Thoracic aorta (tissue), 2 donors: ENCODE measurements at places on chromosomes 1 and 21. TPM values are rescaled to one million over a fixed set of nuclear protein-coding genes. Genes with fewer than 3 reads are reported as not detected.

GRCh38 chr1:76136894-76137293 is 62.3 kb downstream of the ST6GALNAC3 start:
- no peaks in the 10 kb centered on the region for H3K36me3 ChIP-seq
- H3K27ac ChIP-seq, result no peak overlapping the region
- no peaks in the 10 kb centered on the region for H3K27me3 ChIP-seq
- H3K4me1 ChIP-seq, result no peaks in the 10 kb centered on the region
- H3K4me3 ChIP-seq, result no peak overlapping the region
- no peak for DNase-seq

DNA sequence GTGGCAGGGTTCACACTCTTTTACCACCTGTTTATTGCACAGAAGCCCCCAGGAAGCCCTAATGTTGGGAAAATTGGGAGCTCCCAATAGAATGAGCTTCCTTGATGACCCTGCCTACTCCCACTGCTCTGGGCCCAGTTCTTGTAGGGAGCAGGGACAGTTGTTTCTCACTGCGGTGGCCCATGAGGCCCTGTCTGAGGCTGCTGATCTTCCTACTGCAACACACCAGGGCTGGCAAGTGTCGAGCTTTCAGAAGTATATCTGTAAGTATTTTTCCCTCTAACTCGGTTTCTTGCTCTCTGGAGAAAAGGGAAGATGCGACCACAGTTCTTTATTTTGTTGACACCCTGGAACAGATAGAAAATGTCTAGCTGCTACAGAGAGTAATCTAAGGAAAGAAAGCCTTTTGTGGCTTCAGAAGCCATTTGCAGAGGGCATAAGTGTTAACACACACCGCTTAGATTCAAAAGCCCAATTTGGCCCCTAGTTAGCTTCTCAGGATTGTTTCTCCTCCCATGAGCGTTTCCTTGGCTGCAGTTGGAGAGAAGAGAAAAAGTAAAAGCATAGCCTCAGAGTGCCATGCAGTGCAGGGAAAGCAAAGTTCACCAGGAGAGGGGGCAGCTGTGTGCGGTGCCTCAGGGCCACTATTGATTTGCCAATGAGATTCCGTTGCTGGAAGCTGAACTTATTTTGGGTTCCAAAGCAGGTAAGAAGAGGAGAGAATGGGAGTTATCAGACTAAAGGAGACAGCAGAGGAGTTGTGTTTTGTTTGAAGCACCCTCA is 102.6 kb downstream of the SELENOF start:
- no peaks in the 10 kb centered on the region for H3K4me1 ChIP-seq
- H3K27me3 ChIP-seq, result no peaks in the 10 kb centered on the region
- DNase-seq, result no peak
- no peaks in the 10 kb centered on the region for H3K36me3 ChIP-seq

DNA sequence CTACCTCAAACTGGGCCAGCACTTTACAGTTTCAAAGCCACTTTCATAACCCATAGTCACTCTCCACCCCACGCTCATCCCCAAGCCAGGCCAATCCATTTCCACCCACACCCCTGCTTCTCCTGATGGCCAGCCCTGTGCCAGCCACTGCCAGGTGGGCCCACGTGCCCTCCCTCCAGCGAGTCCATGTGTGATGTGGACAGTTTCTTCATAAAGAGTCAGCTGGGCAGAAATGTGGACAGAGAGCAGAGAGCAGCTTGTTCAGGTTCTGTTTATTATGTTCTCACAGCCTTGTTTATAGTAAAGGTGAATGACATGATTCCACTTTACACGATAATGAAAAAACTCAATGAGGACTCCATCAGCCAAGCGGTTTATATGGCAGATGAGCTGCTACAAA is 37.4 kb upstream of the RGS16 start:
- H3K4me3 ChIP-seq, result no peak overlapping the region
- no peaks in the 10 kb centered on the region for H3K4me1 ChIP-seq
- no peak overlapping the region for H3K27ac ChIP-seq
- DNase-seq, result no peak
- H3K36me3 ChIP-seq, result no peaks in the 10 kb centered on the region
- H3K27me3 ChIP-seq, result no peaks in the 10 kb centered on the region

CD1C gene
- not detected for total RNA-seq

DNA sequence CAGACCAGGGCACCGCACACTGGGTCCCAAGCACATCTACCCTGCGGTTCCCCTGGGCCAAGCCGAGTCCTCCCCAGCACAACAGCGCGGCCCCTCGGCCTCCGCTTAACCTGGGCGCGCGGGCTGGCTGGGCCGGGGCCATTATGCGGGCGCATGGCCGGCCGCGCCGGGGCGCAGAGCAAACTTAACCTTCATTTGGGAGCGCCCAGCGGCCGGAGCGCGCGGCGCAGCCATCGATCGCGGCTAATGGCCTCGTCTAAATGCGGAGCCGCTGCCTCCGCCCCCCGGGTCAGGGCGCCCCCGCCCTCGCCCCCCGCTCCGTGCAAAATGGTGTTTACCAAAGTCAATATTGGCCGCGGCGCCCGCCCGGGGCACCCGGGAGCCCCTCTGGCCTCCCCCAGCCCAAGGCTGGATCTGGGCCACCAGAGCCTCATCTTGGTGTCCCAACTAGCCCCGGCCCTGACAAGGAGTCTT is 272.1 kb downstream of the TRABD2B start:
- peak overlapping the region; percentile 55 for H3K4me3 ChIP-seq
- no peaks in the 10 kb centered on the region for H3K36me3 ChIP-seq
- H3K4me1 ChIP-seq, result peaks cover 14% of the 10 kb centered on the region
- no peaks in the 10 kb centered on the region for H3K27me3 ChIP-seq

S100A12 gene
- total RNA-seq, result 22.5 TPM

DNA sequence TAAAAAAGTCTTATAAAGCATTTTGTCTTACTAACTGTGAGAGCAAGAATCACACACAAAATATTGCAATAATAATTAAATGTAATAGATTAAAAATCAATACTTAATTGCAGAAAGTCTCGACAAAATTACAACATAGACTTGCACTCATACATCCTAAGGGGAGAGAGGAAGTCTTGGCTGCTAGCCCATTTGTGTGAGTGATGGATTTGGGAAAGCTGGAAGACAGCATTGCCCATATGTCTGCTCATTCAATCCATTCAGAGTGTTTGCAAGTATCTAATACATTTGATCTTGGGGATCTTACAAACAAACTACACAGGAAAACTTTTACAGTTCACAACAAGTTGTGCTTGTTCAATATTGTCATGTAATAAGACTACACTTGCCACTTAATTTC is 140.5 kb downstream of the COL11A1 start:
- H3K36me3 ChIP-seq, result no peaks in the 10 kb centered on the region
- DNase-seq, result no peak
- no peak overlapping the region for H3K4me3 ChIP-seq
- no peaks in the 10 kb centered on the region for H3K4me1 ChIP-seq
- H3K27me3 ChIP-seq, result no peaks in the 10 kb centered on the region

- no peaks in the 10 kb centered on the region for H3K36me3 ChIP-seq
- H3K27ac ChIP-seq, result no peak overlapping the region
- peaks cover 20% of the 10 kb centered on the region for H3K4me1 ChIP-seq
- no peak for DNase-seq
Measured at GRCh38 chr1:24101796-24102586, 9.9 kb downstream of the MYOM3 start.

CDA gene
- 3.0 TPM for total RNA-seq

DNA sequence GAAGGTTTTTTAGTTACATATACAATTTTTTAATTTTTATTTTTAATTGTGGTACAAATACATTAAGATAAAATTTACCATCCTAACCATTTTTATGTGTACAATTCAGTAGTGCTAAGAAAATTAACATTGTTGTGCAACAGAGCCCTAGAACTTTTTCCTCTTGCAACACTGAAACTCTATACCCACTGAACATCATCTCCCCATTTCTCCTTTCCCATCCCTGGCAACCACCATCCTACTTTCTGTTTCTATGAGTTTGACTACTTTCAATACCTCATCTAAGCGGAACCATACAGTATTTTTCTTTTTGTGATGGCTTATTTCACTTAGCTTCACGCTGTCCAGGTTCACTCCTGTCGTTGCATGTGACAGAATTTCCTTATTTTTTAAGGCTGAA is 54.1 kb downstream of the PALMD start:
- H3K36me3 ChIP-seq, result no peaks in the 10 kb centered on the region
- no peak overlapping the region for H3K27ac ChIP-seq
- H3K4me3 ChIP-seq, result no peak overlapping the region
- H3K27me3 ChIP-seq, result no peaks in the 10 kb centered on the region
- no peak for DNase-seq

DNA sequence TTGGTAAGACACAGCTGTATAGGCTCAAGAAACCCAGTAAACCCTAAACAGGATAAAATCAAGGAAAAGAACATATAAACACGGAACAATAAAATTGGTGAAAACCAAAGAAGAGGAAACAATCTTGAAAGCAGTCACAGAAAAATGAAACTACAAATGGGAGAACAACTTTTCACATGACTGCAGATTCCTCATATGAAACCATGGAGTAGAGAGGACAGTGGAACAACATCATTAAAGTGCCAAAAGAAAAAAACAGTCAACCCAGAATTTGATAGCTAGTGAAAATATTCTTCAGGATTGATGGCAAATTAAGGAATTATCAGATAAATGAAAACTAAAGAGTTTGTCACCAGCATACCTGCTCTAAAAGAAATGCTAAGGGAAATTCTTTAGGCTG is 23.9 kb upstream of the B3GALT5 start:
- no peaks in the 10 kb centered on the region for H3K36me3 ChIP-seq
- DNase-seq, result no peak
- no peaks in the 10 kb centered on the region for H3K4me1 ChIP-seq
- no peaks in the 10 kb centered on the region for H3K27me3 ChIP-seq

- H3K27ac ChIP-seq, result peak overlapping the region; percentile 30
- no peak overlapping the region for H3K4me3 ChIP-seq
- H3K27me3 ChIP-seq, result no peaks in the 10 kb centered on the region
- peaks cover 7% of the 10 kb centered on the region for H3K4me1 ChIP-seq
- no peak for DNase-seq
- no peaks in the 10 kb centered on the region for H3K36me3 ChIP-seq
Measured at GRCh38 chr21:38228115-38228514, 28.7 kb upstream of the KCNJ15 start.

GRCh38 chr1:87023326-87023725 is 108.9 kb downstream of the HS2ST1 start:
- no peaks in the 10 kb centered on the region for H3K36me3 ChIP-seq
- H3K4me1 ChIP-seq, result no peaks in the 10 kb centered on the region

DNA sequence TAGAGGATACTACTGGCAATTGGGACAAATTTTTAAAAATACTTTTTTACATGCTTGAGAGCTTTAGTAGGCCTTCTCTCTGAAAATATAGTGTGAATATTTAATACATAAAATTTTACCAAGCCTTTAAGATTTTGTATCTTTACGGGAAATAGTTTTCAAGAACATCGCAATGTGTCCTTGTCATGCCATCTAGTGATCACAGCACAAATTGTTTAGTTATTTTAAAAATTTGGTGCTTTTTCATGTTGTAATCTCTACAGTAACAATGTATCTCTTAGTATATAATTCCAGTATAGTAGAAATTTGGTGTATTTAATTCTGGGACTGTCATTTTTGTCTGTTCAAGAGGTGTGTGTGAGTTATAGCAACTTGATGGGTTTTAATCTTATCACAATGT is 6.7 kb downstream of the CDC7 start:
- DNase-seq, result no peak
- H3K4me3 ChIP-seq, result no peak overlapping the region
- no peaks in the 10 kb centered on the region for H3K36me3 ChIP-seq
- no peaks in the 10 kb centered on the region for H3K4me1 ChIP-seq

GRCh38 chr1:29290414-29290985 is 54.2 kb downstream of the PTPRU start:
- no peak overlapping the region for H3K4me3 ChIP-seq
- H3K27ac ChIP-seq, result no peak overlapping the region
- peaks cover 7% of the 10 kb centered on the region for H3K36me3 ChIP-seq
- H3K4me1 ChIP-seq, result no peaks in the 10 kb centered on the region
- H3K27me3 ChIP-seq, result no peaks in the 10 kb centered on the region
- no peak for DNase-seq

GRCh38 chr1:205286335-205286950 is 35.1 kb downstream of the NUAK2 start:
- no peak overlapping the region for H3K4me3 ChIP-seq
- no peak overlapping the region for H3K27ac ChIP-seq
- H3K27me3 ChIP-seq, result no peaks in the 10 kb centered on the region
- no peaks in the 10 kb centered on the region for H3K36me3 ChIP-seq
- DNase-seq, result no peak
- peaks cover 6% of the 10 kb centered on the region for H3K4me1 ChIP-seq

PTPRC gene
- 27.1 TPM for total RNA-seq

DNA sequence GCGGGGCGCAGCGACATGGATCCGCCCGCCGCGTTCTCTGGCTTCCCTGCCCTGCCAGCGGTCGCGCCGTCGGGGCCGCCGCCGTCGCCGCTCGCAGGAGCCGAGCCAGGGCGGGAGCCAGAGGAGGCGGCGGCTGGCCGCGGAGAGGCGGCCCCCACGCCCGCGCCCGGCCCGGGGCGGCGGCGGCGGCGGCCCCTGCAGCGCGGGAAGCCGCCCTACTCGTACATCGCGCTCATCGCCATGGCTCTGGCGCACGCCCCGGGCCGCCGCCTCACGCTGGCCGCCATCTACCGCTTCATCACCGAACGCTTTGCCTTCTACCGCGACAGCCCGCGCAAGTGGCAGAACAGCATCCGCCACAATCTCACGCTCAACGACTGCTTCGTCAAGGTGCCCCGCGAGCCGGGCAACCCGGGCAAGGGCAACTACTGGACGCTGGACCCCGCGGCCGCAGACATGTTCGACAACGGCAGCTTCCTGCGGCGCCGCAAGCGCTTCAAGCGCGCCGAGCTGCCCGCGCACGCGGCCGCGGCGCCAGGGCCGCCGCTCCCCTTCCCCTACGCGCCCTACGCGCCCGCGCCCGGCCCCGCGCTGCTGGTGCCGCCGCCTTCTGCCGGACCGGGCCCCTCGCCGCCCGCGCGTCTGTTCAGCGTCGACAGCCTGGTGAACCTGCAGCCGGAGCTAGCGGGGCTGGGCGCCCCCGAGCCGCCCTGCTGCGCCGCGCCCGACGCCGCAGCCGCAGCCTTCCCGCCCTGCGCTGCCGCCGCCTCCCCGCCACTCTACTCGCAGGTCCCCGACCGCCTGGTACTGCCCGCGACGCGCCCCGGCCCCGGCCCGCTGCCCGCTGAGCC is 459 bp downstream of the FOXE3 start:
- H3K27ac ChIP-seq, result no peak overlapping the region
- H3K36me3 ChIP-seq, result no peaks in the 10 kb centered on the region
- no peaks in the 10 kb centered on the region for H3K27me3 ChIP-seq
- no peaks in the 10 kb centered on the region for H3K4me1 ChIP-seq
